ENCODE measurements at places on chromosomes 6 and 20.

GRCh38 chr6:151763303-151763702, 44.2 kb upstream of the ESR1 start:
- DNase-seq = no peak

- no peak for DNase-seq
These were observed 13.2 kb upstream of the GPR6 start for GRCh38 chr6:109964949-109965348.

DNA sequence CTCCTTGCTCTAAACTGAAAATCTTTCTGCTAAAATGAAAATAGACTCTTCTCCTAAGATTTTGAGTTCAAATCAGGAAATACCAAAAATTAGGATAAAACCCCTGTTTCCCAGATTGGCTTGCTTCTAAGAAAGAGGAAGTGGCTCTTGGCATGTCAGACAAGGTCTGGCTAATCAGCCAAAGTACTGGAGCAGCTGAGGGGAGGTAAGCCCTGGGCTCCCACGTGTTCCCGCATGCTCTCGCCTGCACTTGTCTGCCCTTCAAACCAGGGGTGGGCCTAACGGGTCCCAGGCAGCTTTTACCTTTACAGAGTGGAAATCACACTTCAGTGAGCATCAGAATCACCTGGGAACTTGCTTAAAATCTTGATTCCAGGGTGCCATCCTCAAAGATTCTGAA, 43.2 kb upstream of the GABRR1 start:
- DNase-seq = no peak

DNA sequence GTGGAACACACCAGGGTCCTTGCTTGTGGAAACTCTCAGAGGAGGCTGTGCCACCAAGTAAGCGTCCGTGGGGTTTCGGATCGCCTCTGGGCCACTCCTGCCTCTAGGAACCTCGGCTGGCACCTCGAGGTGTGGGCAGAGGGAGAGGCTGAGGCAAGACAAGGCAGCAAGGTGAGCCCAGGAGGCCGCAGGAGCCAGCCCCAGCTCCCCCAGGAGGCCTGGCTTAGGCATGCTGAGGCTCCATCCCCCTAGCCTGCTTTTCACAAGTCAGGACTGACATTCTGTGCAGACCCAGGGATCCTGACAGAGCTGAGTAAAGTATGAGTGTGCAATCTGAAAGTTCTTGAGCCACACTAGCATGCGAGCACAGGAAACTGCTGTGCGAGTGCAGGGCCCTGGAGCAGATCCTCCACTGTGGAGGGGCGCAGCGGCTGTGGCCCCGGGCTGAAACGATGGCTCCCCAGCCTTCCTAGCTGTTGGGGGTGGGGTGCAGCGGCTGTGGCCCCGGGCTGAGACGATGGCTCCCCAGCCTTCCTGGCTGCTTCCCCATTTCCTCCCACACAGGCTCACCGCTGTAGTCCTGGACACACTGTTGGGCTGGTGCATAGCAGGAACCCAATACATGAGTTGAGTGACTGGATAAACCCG, 75.2 kb upstream of the CD93 start:
- DNase-seq = no peak

DNA sequence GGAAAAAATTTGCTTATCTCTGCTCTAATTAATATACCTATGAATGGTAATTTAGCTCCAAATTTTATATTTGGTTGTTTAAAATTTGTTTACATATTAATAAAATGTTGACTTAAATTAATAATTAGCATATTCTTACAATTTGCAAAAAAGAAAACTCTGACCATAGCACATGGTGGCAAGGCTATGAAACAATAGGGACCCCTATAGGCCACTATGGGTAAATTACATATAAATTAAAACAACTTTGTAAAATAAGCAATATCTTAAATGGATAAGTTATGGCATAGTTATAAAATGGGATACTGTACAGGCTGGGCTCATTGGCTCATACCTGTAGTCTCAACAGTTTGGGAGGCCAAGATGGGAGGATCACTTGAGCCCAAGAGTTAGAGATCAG, 76.0 kb downstream of the MKKS start:
- DNase-seq = no peak

DNA sequence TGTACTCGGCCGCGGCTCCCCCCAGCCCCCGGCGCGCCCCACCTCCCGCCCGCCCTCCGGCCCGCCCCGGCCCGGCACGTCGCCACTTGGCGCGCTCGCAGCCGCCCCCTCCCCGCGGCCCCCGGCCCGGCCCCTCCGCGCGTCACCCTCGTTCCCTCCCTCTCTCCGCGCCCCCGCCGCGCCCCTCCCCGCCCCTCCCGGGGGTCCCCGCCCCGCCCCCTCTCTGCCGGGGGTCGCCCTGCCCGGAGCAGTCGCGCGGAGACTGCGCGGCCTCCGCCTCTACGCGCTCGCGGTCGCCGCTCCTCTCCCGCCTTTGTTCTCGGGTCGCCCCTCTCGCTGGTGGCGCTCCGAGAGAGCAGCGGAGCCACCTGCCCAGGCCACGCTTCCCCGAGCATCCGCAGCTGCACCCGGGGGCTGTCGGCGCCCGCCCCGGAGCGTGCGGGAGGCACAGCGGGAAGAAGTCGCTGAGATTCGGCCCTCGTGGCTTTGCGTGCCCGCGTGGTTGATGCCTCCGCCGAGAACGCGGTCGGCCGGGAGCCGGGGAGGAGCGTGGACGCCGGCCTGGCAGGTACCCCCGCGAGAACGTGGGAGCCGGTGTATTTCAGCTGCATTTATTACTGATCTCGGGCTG, at the start of gene PHF10:
PHF10 (minus strand) TSS at position 7 of the 631 bp plus-strand sequence. CDS start 569 bp downstream, outside the sequence.
- DNase-seq = no peak

- no peak for DNase-seq
These were observed 147.4 kb upstream of the BEND6 start for GRCh38 chr6:56807326-56807988.

- no peak for DNase-seq
These were observed 83.5 kb upstream of the PROKR2 start for GRCh38 chr20:5400164-5400762.
